Activated CD4-positive, alpha-beta T cell treated with anti-CD3 and anti-CD28 coated beads, Interleukin-2, amount 10 ng/mL, durations not matched to agents 7 days and 5 days (primary cell): ENCODE measurements at places on chromosomes 2 and 18. TPM values are rescaled to one million over a fixed set of nuclear protein-coding genes. Genes with fewer than 3 reads are reported as not detected.

SLC9A4 gene
- total RNA-seq, result 0.07 TPM

- H3K27ac ChIP-seq, result no peak overlapping the region
- no peaks in the 10 kb centered on the region for H3K36me3 ChIP-seq
- peaks cover 4% of the 10 kb centered on the region for H3K27me3 ChIP-seq
- no peaks in the 10 kb centered on the region for H3K4me1 ChIP-seq
Observed at GRCh38 chr2:20212871-20213503, 11.9 kb downstream of the SDC1 start.

- no peak for DNase-seq
- H3K27ac ChIP-seq, result no peak overlapping the region
- no peak overlapping the region for H3K4me3 ChIP-seq
Observed at GRCh38 chr18:69648486-69648885, 247.8 kb downstream of the DOK6 start.

- peaks cover 17% of the 10 kb centered on the region for H3K27me3 ChIP-seq
- H3K27ac ChIP-seq, result no peak overlapping the region
- no peaks in the 10 kb centered on the region for H3K4me1 ChIP-seq
- no peak overlapping the region for H3K4me3 ChIP-seq
- DNase-seq, result no peak
Observed at GRCh38 chr2:89763581-89764485, 1072.4 kb downstream of the RPIA start.

DNA sequence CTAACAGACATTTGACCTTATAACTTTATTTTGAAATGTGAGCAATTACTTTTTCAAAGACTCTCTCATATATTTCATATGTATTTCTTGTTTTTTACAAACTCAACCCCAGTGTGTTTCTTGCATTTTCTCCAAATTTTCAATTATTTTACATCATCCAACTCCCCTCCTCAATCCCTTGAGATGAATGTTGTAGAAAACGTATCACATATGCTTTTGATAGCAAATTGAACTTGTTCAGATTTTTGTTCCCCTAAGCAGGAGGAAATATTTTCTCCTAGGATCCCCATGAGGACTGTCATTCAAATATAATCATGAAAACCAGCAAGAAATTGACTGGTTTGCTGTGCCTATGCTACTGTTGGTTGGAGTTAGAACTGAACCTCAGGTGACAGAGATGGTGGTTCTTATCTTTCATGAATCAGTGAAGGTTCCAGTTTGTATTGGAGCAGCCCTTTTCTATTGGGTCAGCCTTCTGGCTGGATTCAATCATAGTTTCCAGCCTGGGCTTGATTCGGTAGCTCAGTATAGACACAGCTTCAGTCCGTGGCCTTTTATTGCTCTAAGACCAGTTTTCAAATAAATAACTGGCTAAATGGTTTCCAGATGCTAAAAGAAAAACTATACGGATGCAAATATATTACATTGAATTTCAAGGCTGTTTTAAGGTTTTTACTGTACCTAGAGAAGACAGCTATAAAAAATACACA lies 591.0 kb downstream of the EPHA4 start:
- H3K4me3 ChIP-seq, result no peak overlapping the region
- H3K36me3 ChIP-seq, result no peaks in the 10 kb centered on the region
- DNase-seq, result no peak
- no peak overlapping the region for H3K27ac ChIP-seq

DNA sequence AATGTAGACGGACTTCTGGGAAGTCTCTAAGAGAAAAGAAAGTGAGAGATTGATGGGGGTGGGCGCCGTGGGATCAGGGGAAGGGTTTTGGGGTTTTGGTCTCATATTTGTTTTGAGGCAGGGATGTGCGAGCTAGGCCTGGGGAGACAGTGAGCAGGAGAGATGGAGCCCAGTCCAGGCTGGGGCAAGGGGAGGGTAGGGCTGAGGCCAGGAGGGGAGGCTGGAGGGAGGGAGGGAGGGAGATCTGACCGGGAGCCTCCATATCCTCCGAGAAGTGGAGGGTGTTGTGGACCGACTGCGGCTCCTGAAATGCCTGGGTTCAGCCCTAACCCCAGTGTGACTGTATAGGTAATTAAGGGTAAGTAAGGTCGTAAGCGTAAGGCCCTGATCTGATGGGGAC lies 72.8 kb upstream of the ODC1 start:
- H3K4me1 ChIP-seq, result no peaks in the 10 kb centered on the region
- H3K27ac ChIP-seq, result no peak overlapping the region
- H3K4me3 ChIP-seq, result no peak overlapping the region
- DNase-seq, result no peak
- no peaks in the 10 kb centered on the region for H3K27me3 ChIP-seq

DNA sequence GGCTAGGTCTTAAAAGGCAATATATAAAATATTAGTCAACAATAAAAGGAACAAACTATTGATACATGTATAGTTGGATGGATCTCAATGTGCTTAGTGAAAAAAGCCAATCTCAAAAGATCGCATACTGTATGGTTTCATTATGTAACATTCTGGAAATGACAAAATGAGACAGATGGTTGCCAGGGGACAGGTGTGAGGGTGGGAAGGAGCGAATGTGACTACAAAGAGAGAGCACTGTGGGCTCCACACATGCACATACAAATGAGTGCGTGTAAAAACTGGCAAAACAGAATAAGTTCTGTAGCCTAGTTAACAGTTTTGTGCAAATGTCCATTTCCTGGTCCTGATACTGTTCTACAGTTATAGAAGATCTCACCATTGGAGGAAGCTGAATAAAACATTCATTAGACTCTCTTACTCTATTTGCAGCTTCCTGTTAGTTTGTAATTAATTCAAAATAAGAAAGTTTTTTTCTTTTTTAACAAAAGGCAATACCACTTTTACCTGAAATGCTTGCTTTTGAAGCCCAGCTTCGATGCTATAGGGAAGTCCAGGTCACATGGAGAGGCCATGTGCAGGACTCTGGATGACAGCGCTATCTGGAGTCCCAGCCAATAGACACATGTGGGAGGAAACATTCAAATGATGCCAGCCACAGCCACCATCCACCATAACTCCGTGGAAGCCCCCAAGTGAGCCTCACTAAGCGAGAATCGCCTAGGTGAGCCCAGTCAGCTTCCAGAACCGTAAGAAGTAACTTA lies 21.0 kb upstream of the C2orf80 start:
- no peaks in the 10 kb centered on the region for H3K4me1 ChIP-seq
- H3K27me3 ChIP-seq, result no peaks in the 10 kb centered on the region
- DNase-seq, result no peak
- no peak overlapping the region for H3K27ac ChIP-seq
- H3K36me3 ChIP-seq, result no peaks in the 10 kb centered on the region

DNA sequence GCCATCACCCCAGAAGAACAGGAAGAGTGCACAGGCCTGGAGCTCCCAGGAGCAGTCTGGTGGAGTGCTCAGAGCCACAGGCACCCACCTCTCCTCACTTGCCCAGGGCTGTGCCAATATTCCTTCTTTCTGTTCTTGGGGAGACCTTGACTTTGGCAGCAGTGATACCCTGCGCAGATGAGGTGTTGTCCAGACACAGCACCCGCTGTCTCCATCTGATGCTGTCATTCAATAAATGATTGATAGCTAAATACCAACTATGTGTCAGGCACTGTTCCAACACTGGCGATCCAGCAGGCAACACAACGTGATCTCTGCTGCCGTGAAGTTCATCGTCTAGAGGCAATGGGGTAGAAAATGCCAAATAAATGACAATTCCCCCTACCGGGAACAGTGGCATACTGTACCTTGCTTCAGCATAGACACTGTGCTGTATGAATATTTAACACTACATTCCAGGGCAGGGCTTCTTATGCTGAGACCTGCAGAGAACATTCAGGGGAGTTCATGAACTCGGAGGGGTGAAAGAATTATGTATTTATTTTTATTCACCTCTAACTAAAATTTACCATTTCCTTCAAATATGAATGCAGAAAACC lies 320.5 kb upstream of the NCKAP5 start:
- no peak overlapping the region for H3K4me3 ChIP-seq
- no peak overlapping the region for H3K27ac ChIP-seq
- DNase-seq, result no peak

- peaks cover 18% of the 10 kb centered on the region for H3K27me3 ChIP-seq
- no peak overlapping the region for H3K4me3 ChIP-seq
- H3K4me1 ChIP-seq, result no peaks in the 10 kb centered on the region
- no peaks in the 10 kb centered on the region for H3K36me3 ChIP-seq
- no peak for DNase-seq
Observed at GRCh38 chr2:113300281-113300680, 21.6 kb upstream of the PAX8 start.

DNA sequence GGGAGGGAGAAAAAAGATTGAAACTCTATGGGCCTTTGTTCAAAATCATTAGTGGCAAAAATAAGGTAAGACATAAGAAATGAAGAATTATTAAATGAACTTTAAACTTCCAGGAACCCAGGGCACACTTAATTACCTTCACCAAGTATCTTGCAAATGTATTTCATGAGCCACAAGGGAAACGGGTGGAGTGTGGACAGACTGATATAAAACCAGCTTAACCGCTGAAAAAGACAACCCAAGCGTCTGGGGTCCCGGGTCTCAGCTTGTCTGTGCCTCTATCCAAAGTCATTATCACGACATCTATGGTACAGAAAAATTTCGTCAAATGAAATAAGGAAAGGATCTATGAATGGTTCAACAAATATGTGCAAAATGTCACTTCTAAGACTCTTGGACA lies 13.9 kb upstream of the MBOAT2 start:
- no peaks in the 10 kb centered on the region for H3K36me3 ChIP-seq
- no peaks in the 10 kb centered on the region for H3K4me1 ChIP-seq
- H3K4me3 ChIP-seq, result no peak overlapping the region
- DNase-seq, result no peak
- H3K27me3 ChIP-seq, result peaks cover 26% of the 10 kb centered on the region

CD8B gene
- total RNA-seq, result 1.2 TPM

LYG2 gene
- not detected for total RNA-seq

DNA sequence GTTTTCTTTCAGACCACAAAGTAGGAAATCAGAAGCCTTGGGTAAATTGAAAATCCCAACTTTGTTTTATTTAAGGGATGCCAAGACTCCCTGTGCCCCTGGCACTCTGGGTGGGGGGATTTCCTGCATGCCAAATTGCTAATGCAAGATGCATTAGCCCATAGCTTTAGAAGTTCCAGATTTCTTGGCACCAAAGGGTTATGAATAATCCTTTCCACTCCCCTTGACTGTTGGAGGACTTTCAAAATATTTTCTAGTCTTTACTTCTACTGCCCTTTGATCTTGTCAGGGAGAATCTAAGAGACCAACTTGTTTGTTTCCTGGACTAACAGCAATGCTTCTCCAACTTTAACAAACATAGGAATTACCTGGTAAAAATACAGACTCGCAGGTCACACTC lies 81.8 kb upstream of the TGIF1 start:
- H3K27ac ChIP-seq, result no peak overlapping the region
- H3K27me3 ChIP-seq, result peaks cover 5% of the 10 kb centered on the region
- H3K4me1 ChIP-seq, result no peaks in the 10 kb centered on the region

ASAP2 gene
- total RNA-seq, result 0.25 TPM

DNA sequence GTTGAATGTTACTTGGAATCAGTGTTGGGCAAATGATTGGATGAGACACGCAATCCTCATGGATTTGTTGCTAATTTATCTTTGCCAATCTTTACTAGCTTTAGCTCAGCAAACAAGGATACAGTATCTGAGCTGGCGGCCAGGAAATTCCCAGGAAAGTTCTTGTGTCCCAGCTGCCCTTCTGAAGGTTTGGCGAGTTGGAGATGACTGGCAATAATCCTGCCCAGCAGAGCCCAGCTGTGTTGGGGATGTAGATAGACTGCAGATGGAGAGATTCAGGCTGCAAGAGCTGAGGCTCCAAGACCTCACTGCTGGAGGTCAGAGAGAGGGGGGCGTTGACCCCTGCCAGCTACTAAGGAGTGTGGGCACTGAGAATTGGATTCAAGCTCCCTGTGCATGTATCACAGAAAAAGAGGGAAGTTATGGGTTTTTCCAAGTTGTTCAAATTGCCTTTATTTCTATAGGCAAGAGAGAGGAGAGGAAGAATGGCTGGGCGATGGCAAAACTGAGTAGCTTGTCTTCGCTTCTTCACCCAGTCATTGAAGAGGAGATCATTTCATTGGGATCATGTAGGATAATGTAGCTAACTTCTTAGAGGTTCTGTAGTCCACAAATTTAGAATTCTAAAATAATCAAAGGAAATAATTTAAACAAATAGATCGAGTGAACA lies 506.8 kb upstream of the LRATD1 start:
- no peak overlapping the region for H3K27ac ChIP-seq
- H3K4me1 ChIP-seq, result no peaks in the 10 kb centered on the region
- DNase-seq, result no peak
- no peaks in the 10 kb centered on the region for H3K27me3 ChIP-seq
- no peak overlapping the region for H3K4me3 ChIP-seq

- DNase-seq, result no peak
- peaks cover 6% of the 10 kb centered on the region for H3K4me1 ChIP-seq
- H3K4me3 ChIP-seq, result no peak overlapping the region
- peaks cover 69% of the 10 kb centered on the region for H3K27me3 ChIP-seq
Observed at GRCh38 chr2:206256706-206257205, 17.7 kb upstream of the ZDBF2 start.

GRCh38 chr2:68250196-68250595 lies 2.1 kb downstream of the PPP3R1 start:
- H3K4me1 ChIP-seq, result peaks cover 25% of the 10 kb centered on the region
- DNase-seq, result no peak
- peak overlapping the region; percentile 98 for H3K4me3 ChIP-seq
- peaks cover 2% of the 10 kb centered on the region for H3K27me3 ChIP-seq

GRCh38 chr2:7773362-7774360 lies 856.4 kb downstream of the RNF144A start:
- no peaks in the 10 kb centered on the region for H3K36me3 ChIP-seq
- H3K4me3 ChIP-seq, result no peak overlapping the region
- H3K27me3 ChIP-seq, result no peaks in the 10 kb centered on the region

DNA sequence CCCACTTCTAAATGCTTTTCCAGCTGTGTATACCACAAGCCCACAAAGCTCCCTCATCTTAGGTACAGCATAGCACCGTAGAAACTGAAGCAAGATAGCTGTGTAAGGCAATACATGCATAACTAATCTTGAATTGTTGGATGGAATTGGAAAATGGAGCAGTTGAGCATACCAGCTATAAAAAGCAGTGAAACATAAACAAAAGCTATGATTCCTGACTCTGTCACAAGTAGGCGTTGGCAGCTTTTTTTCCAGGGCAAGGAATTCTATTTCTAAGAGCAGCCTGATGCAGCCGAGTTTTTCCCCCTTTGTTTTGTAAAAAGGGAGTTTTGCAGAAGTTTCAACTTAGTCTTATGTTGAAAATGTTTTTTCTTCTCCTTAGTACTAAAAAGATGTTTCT lies 32.4 kb downstream of the MOGAT1 start:
- peaks cover 26% of the 10 kb centered on the region for H3K27me3 ChIP-seq
- H3K4me1 ChIP-seq, result peaks cover 32% of the 10 kb centered on the region
- no peaks in the 10 kb centered on the region for H3K36me3 ChIP-seq
- no peak for DNase-seq

RUFY4 gene
- 2.7 TPM for total RNA-seq

GRCh38 chr2:207567671-207568070 lies 37.9 kb downstream of the CREB1 start:
- H3K36me3 ChIP-seq, result peaks cover 46% of the 10 kb centered on the region
- H3K27me3 ChIP-seq, result no peaks in the 10 kb centered on the region
- H3K4me3 ChIP-seq, result no peak overlapping the region
- H3K4me1 ChIP-seq, result no peaks in the 10 kb centered on the region
- no peak overlapping the region for H3K27ac ChIP-seq

NYAP2 gene
- total RNA-seq, result not detected

DNA sequence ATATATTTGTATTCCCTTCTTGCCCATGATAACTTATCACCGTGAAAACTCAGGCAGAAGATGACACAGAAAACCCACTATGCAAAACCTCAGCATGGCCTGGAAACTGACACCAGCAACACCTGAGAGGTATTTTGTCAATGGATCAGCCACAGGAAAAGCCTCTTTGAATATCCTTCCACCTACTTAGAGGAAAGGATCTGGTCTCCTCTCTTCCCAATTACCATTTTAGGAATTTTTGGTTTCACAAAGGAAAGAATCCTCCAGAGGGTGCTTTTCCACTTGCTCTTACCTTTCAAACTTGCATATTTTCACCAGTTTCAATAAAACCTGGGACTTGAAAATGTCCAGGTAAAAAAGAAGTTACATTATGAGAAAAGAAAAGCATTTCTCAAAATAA lies 20.0 kb upstream of the MEIS1 start:
- no peaks in the 10 kb centered on the region for H3K4me1 ChIP-seq
- DNase-seq, result no peak
